DMS 273 treated with DMSO at 0.1 percent for 48 hours (cell line): ENCODE measurements at places on chromosomes 7 and 10.

GRCh38 chr10:91756286-91756685 lies 41.9 kb upstream of the TNKS2 start:
- no peak for DNase-seq

DNA sequence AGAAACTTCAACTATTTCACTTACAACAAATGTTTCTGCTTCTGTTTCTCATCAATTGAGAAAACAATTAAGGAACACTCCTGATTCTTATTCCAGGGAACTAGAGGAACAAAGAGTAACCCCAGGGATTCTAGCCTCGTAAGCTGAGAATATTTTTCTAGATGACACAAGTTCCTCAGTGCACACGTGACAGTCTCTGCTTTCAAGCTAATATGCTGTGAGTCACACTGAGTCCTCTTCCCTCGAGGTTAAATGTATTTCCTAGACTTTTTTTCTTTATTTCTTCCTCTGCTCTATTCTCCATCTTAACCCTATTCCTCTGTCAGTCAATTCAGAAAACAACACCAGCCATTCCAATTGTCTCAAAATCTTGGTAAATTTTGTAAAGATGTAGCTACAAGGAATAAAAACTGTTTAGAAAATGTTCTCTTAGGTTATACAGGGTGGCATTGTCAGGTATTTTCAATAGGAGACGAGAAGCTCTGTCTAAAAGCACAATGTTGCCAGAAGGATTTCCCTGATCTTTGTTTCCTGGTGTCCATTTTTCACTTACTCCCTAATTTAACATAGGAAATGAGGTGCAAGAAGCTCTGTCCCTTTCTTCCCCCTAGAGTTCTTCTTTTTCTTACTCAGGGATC lies 5.8 kb upstream of the C1GALT1 start:
- DNase-seq = no peak

GRCh38 chr7:136049818-136050461 lies 72.8 kb upstream of the MTPN start:
- no peak for DNase-seq

DNA sequence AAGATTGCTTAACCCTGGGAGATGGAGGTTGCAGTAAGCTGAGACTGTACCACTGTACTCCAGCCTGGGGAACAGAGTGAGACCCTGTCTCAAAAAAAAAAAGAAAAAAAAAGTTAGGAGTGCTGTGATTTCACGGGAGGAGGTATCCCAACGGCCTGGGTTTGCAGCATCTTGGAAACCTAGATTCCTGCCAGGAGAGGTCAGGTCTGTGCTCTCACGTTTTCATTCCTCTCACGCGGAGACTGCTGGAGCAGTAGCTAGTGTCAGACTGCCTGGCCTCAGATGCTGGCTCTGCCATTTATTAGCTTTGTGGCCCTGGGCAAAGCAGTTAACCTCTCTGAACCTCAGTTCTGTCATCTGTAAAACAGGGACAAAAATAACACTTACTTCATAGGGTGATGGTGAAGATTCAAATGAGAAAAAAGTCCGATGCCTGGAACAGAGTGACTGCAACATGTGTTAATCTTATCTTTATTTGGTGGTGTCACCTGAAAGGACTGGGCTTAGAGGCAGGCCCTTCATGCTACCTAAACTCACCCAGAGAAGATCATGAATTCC lies 94.9 kb downstream of the GAD2 start:
- no peak for DNase-seq

DNA sequence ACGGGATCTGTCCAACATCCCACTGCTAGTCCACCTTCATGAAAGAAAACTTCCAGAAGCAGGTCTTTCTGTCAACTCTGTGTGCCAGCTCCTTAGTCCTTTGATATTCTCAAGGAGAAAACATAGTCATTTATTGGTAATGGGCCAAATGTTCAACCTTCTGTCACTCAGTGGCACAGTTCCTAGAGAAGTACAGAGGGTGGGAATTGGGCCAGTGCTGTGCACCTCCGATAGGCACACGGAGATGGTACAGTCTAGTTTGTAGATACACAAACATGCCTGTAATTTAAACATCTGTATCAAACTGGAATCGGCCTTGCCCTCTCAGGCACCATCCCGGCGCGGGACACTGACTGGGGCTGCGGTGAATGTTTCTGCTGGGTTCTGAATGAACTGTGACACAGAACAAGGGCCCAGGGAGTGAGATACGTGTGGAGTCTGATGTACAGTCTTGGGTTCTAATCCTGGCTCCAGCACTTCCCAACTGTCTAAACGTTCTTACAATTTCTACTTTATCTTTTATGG lies 213.9 kb upstream of the SHH start:
- DNase-seq = no peak

- DNase-seq = no peak
Observed at GRCh38 chr7:45979275-45980180, 58.5 kb upstream of the IGFBP3 start.

DNA sequence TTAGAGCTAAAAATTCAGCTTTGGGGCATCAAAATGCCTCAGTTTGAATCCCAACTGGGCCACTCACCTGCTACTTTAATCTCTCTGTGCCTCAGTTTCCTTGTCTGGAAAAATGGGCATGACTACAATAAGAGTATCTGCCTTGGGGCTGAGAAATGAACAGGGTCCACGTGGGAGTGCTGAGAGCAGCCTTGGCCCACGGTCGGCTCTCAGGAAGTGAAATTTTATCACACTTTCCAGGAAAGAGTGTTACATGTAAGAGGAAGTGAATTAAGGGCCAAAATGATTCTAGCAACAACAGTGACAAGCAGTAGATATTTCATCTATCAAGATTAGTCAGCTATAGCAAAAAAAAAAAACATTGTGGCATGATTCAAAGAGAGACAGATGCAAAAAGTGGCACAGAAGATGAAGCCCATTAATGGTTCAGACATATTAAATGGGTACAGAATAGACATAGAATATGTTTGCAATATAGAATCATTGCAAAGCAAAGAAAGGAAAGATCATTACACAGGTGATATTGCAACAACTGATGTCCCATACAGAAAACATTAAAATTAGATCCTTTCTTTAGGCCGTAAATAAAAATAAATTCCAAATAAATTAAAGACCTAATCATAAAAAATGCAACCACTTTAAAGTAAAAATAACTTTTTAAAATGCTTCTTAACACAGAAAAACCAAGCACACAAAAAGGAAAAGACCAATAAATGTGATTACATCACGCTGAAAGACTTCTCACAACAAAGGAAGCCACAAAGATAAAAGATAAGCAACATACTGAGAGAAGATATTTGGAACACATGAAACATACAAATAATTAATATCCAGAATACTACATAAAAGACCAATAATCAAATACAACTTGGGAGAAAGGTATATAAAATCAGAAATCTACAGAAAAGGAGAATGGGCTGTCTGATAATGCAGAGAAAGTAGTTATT lies 4.3 kb downstream of the TMEM273 start:
- no peak for DNase-seq

GRCh38 chr7:122038904-122039303 lies 105.1 kb downstream of the AASS start:
- no peak for DNase-seq

DNA sequence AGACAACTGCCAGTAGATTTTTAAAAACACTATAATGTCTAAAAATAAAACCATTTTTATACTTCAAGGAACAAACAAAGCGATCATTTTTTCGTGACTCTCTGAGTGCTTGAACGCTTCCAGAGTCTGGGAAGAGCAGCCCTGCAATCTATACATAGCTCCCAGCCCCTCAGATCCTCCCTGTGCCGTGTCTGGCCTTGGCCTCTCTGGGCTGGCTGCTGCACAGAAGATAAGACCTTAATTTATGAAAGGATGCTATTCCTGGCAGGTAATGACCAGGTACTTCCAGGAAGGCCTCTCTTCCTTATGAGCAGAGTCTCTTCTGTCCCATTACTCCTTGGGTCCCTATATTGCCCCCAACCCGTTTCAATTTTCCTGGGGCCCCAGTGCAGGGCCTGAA lies 200.9 kb upstream of the AOAH start:
- no peak for DNase-seq

- DNase-seq = no peak
Observed at GRCh38 chr10:79463578-79464496, 18.4 kb upstream of the ZCCHC24 start.

GRCh38 chr10:127979045-127979444 lies 72.1 kb downstream of the PTPRE start:
- no peak for DNase-seq

DNA sequence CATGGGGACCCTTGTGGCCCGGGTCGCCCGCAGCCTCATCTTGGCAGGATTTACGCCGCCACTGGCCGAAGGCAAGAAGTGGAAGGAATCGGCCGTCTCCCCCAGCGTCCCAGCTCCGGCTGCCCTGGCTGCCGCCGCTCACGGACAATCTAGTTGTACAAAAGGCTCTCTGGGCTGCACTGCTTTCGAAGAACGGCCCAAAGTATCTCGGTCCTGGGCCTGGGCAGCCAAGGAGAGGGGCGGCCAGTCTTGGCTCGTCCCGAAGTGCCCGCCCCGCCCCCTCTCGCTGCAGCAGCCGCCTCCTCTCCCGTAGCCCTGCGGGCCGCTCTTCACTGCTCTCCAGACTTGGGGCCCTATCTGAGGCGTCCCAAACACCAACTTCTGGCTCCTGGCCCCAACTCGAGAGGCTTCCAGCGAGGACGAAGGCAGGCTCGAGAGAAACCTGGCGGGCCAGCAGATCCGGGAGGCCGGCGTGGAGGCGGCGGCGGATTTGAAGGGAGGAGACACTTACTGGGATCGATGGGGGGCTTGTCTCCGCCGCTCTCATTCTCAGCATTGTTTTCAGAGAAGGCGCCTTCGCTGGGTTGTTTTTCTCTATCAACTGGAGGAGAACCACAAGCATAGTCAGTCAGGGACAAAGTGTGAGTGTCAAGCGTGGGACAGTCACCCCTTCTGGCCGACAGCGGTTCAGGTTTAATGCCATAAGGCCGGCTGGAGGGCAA lies 809 bp downstream of the HOXA9 start:
- no peak for DNase-seq

- DNase-seq = no peak
Observed at GRCh38 chr7:99141841-99142726, 1.8 kb downstream of the SMURF1 start.

- no peak for DNase-seq
Observed at GRCh38 chr7:103773726-103774125, 215.7 kb downstream of the RELN start.

GRCh38 chr10:5615316-5615715 lies 51.1 kb downstream of the ASB13 start:
- no peak for DNase-seq

DNA sequence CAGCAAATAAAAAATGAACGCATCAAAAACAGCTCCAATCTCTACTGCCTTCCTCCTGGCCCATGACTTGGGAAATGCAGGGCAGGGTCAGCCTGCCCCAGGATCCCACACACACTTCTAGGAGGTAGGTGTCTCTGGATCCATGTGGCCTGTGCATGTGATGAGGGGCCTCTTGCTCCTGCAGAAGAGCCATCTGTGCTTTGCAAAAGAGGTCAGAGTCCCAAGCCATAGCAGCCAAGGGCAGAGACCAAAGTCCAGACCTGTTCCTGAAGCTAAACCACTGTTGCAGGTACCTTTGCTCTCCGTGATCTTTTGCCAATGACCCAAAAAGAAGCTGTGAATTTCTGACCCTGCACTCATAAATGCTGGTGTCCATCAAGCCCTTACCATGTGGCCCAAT lies 57.1 kb downstream of the KCNMA1 start:
- DNase-seq = no peak
